ENCODE measurements at places on chromosomes 1 and 21.

DNA sequence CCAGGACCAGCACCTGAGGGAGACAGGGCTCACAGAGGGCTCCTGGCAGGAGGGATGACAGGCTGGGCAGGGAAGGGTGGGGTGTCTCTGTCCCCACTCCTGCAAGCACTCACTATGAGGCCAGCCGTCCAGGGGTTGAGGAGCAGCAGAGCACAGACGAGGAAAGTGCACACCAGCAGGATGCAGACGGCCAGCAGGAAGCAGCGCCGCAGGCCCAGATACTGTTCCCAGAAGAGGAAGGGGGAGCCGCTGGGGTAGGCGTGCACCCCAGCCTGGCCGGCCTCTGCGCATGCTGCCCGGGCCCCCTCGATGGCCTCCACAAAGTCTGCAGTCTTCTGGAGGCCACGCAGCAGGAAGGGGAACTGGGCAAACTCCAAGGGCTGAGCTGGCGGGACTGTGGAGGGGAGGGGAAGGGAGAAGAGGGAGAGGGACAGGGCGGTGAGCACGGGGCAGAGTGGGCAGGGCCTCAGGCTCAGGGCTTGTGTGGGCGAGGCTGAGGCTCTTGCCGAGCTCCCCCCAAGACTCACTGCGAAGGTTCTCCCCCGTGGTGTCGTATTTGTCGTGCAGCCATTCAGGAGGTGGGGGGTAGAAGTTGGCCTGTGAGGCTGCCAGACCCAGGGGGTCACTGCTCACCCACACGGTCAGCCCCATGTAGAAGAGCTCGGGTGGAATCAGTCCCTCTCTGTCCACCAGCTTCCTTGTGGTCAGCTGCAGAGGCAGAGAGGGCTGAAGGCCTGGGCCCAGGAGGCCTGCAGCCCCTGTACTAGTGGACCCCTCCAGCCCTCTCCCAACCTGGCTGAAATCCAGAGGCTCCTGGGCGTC lies 16.5 kb downstream of the PTCH2 start:
- no peak for DNase-seq

DNA sequence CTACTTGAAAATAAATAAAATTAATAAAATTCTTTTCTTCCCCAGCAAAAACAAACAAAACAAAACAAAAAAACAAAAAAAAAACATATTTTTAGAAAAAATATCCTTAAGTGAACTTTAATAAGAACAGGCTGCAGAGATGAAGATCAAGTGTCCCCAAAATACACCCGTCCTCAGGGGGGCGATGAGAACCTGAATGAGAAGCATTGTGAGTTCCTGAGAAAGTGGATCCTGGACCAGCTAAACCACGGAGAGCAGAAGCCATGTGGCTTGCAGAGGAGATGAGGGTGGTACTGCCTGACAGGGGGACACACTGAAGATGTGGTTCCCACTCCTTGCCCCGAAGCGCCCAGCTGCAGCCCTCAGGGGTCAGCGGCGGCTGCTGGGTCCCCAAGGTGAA lies 89.3 kb downstream of the ITPKB start:
- peak; percentile 51 for DNase-seq

DNA sequence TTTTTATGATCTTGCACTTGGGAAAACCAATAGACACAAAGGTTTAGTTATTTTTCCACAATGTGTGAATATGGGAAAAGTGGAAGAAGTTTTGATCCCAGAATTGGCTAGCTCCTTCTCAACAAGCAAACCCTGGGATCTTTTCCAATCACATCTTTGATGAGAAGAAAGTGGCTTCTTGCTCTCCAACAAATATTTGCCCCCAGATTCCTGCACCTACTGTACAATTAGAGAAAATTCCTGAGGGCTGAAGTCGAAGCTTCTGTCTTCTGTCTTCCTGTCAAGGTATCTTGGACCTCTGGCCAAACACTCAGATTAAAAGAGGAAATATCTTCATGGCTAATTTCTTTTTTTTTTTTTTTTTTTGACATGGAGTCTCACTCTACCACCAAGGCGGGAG lies 113.1 kb upstream of the SLC45A1 start:
- no peak for DNase-seq

GRCh38 chr1:3192361-3192760 lies 123.4 kb downstream of the PRDM16 start:
- no peak for DNase-seq

GRCh38 chr1:167486090-167486824 lies 32.1 kb downstream of the CD247 start:
- no peak for DNase-seq

GRCh38 chr1:247182994-247183393 lies 11.2 kb upstream of the ZNF124 start:
- DNase-seq: no peak

DNA sequence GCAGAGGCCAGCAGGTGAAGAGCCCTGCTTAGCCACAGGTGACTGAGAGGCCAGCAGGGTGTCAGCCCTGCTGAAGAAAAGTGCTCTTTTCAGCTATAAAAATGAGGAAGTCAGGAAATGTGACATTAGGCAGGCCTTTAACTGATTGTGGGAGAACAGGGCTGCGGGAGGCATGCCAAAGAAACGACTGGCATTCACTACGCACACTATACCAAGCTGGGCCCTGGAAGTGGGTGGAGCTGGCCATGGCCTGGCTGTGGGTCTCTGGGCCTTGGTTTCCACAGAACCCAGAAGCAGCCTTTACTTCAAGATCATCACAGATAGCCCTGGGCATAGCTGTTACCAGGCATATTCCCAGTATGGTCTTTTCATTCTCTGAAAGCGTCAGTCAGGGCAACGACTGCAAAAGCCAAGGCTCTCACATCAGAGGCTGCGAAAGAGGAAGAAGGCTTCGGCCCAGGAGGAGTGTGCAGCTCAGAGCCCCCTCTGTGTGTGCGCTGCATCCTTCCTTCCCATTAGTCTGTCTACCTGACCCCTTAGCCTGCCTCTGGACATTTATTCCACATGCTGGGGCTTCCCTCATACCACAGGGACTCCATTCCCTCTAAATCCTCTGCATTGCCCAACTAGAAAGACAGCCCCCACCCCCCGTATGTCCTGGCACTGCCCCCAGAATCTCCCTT lies 14.3 kb downstream of the SLC2A1 start:
- peak; percentile 42 for DNase-seq

GRCh38 chr1:206581571-206581981 lies 30.7 kb downstream of the EIF2D start:
- no peak for DNase-seq

DNA sequence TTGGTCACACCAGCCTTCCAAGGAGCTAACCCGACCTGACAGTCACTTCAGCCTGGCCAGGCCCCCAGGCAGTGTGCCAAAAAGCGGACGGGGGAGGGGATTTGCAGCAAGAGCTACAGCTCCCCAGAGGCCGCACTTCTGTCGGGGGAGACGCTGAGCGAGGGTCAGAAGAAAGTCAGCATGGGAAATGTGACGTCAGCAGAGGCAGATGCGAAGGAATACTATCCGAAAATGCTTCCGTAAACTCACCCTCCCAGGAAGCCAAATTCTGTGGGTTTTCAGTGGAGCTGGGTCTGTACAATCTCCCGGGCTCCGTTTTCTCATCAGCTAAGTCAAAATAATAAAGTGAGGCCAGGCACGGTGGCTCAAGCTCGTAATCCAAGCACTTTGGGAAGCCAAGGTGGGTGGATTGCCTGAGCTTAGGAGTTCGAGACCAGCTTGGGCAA lies 28.5 kb upstream of the ECE1 start:
- DNase-seq: no peak

DNA sequence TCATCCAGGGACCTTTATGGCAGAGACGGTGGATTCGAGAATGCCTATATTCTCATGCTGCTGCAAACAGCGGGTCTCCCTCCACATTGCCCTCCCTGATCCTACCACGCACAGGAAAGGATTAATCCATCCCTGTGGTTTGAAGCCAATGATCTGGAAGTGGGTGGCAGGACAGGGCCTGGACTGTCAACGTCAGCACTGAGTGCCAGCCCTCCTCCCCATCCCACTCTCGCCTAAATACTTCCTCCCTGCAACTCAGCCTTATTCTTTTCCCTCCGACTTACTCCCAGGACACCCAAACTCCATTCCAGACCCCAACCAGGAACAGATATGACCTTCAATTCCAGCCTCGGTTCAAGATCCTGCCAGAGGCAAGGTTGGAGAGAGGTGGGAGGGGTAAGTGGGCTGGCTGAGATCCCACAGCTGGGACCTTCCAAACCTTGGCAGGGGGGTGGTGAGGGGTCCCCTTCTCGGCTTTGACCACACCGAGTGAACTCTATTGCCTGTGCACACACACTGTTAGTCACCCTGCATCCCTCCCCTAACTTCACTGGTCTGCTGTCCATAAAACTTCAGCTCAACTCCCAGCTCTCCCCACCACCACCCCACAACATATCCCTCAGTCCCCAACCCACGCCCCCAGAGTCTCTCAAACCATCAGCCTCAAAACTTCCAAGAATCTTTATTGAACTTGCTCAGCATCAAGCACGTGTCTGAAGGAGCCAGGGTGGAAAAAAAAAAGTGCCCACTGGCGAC lies 2.4 kb upstream of the S100A5 start:
- DNase-seq: no peak

DNA sequence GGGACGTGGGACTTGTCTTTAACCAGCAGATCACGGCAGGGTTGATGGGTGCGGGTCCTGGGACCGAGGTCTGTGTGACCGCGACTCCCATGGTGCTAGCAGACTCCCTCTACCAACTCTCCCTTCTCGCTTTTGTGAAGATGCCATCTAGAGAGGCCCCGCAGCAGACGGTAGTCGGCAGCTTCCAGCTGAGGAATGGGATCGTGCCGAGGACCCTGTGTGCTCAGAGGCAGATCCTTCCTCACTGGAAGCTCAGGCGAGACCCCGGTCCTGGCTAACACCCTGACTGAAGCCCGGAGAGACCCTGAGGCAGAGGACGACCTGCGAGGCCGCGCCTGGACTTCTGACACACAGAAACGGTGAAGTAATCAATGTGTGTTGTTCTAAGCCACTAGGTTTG lies 12.5 kb upstream of the SPATC1L start:
- DNase-seq: no peak

- DNase-seq: peak; percentile 97
These were observed 4.6 kb downstream of the SH3BP5L start for GRCh38 chr1:248821101-248821500.

- DNase-seq: no peak
These were observed 46.2 kb upstream of the IVNS1ABP start for GRCh38 chr1:185363205-185363604.

DNA sequence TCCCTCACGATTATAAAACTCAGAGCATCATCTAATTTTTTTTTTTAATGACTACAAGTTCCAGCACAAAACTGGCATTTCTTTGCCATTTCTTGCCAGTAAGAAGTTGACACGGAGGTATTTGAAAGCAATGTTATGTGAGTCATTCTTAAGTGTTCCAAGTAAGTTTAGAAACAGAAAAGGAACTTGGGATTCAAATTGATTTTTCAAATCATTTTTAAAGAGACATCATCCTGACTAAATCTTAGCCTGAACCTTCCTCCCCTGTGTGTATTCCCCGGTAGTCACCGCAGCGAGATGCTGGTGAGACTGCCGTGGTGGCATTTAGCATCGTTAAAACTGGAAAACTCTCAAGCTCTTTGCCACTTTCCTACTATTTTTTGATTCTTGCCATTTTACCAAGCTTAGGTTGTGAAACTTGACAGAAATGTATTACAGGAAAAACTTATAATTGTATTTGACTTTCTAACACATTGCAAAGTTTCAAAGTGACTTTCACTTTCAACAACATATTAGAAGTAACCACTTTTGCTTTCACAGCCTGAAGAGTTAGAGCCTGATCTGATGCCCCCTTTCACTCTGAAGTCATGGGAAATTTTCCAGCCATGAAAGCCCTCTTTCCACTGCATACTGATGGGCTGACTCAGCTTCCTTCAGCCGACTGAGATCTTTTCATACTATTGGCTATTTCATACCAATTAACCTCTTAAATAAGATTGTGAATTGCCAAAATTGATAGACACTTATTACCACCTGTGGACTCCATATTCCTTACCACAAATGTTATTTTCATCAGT lies 61.4 kb downstream of the OLFML2B start:
- peak; percentile 81 for DNase-seq

DNA sequence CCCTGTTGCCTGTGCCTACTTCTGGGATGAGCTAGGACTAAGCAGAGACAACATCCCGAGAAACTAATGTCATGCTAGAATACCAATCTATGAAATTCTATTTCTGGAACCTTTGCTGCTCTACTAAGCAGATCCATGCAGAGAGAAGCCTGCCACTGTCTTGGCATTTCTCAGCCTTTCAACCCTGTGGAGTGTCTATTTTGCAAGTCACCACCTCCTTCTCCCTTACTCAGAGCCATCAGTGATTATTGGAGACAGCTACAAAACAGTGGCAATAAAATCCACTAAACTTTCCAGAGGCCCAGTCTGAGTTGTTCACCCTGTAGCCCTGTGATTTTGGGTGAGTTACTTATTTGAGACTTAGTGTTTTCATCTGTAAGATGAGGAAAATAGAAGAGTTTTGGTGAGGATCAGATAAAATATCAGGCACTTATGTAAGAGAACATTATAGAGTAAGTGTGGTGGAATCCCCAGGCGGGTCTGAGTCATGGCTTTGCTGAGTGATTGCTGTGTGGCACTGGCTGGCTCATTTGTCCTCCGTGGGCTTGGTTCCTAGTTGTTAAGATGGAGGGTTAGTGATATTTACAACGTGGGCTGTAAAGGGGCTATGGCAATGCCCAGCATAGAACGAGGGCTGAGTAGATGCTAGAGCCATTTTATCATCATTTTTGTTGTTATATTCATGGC lies 61.1 kb downstream of the FMN2 start:
- DNase-seq: peak; percentile 25

DNA sequence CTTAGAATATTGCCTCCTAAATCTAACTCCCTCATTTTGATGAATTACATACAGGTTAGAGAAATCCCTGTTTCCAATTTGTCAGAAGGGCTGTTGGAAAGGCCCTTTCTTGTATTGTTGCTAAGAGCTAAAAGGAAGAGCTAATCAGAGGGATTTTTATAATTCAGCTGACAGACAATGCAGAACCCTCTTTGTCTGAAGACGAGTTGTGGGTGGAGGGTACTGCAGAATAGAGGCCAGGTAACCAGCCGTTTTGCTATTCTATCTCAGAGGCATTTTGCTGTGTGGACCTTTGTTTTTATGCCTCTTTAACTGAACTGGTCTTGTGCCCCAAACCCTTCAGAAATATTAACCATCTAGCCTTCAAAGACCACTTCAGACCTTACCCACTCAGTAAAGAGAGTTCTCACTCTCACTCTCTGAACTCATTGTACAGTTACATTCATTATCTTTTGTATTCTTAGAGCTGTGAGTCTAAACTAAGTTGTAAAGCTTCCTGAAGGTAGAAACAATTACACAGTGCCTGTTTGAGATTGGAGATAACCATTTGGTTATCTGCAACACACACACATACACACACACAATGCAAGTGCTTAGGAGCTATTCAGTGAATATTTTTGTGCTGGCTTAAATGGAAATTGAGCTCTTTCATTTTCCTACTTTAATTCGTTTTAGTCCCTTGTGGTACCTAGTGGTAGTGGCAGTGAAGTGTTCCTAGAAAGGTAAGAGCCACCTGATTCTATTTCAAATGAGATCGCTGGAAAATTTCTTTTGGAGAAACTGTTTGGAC lies 19.7 kb downstream of the KPNA6 start:
- no peak for DNase-seq

DNA sequence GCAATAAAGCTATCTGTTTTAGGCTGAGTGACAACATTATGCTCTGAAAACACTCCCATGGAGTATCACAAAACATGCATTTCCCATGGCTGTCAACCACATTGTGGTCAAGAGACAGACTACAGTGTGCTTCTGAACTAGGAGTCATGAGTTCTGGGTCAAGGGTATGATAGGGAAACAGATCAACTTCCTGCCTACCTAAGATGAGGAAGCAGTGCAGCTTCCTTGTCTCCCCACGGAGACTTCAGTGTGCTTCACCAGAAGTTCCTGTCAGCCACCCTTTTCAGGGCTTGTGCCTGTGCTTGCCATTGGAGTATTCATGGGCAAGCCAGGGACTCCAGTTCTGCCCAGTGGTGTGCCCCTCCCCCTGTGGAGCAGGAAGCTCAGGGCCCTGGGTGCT lies 19.9 kb downstream of the LCE3E start:
- no peak for DNase-seq

Data from PC-3 (cell line).